Thoracic aorta (tissue), 2 donors: ENCODE measurements at places on chromosomes 5 and 9.
A peak's percentile ranks its signal among the peaks of the same experiment; 100 is the strongest.

- H3K27me3 ChIP-seq, result no peaks in the 10 kb centered on the region
- DNase-seq, result no peak
- no peaks in the 10 kb centered on the region for H3K36me3 ChIP-seq
- peak overlapping the region; percentile 84 for H3K4me3 ChIP-seq
- peaks cover 49% of the 10 kb centered on the region for H3K4me1 ChIP-seq
Measured at GRCh38 chr9:124258607-124259157, 933 bp downstream of the NEK6 start.

GRCh38 chr5:146051678-146052077 lies 53.7 kb downstream of the PLAC8L1 start:
- H3K27me3 ChIP-seq, result no peaks in the 10 kb centered on the region
- no peak for DNase-seq
- no peaks in the 10 kb centered on the region for H3K4me1 ChIP-seq
- H3K36me3 ChIP-seq, result peaks cover 9% of the 10 kb centered on the region
- H3K4me3 ChIP-seq, result no peak overlapping the region

- no peak overlapping the region for H3K27ac ChIP-seq
- DNase-seq, result no peak
- no peak overlapping the region for H3K4me3 ChIP-seq
- peaks cover 12% of the 10 kb centered on the region for H3K4me1 ChIP-seq
Measured at GRCh38 chr5:126124706-126125345, 298.4 kb upstream of the GRAMD2B start.

DNA sequence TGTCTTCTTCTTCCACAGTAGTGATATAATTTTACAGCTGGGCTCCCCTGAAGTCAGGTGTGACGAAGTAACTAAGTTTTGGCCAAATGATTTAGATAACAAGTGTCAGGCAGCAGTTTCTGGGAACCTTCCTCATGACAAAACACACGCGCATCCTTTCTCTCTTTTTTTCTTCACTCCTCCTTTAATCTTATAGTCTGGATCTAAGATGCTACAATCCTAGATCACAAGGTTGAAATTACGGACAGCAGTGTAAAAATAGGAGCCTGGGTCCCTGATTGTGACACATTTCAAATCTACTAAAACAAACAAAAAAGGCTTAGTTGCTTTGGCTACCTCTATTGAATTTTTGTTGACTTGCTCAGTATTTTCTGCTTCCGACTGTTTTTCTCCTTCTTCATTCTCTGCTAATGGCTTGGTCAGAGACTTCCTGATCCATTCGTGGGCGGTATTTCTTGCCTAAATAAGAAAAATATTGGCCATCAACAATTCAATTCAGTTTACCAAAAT lies 36.1 kb downstream of the FAM114A2 start:
- H3K4me3 ChIP-seq, result no peak overlapping the region
- H3K36me3 ChIP-seq, result peaks cover 4% of the 10 kb centered on the region
- DNase-seq, result no peak
- H3K4me1 ChIP-seq, result no peaks in the 10 kb centered on the region
- no peak overlapping the region for H3K27ac ChIP-seq
